PC-9 (cell line): ENCODE measurements at places on chromosomes 2 and 18. TPM values are rescaled to one million over a fixed set of nuclear protein-coding genes. Genes with fewer than 3 reads are reported as not detected.

DNA sequence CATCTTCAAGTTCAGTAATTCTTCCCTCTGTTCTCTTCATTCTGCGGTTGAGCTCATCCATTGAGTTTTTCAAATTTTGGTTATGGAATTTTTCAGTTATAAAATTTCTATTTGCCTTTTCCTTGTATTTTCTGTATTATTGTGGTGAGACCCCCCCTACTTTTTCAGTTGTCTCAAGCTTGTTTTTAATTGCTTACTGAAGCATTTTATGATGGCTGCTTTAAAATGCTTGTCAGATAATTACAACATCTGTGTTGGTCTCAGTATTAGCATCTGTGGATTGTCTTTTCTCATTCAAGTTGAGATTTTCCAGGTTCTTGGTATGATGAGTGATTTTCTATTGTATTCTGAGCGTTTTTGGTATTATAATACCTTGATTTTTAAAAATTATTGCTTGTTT lies 121.2 kb upstream of the REV1 start:
- no peak overlapping the region for H3K4me3 ChIP-seq
- H3K27ac ChIP-seq: no peak overlapping the region
- no peaks in the 10 kb centered on the region for H3K4me1 ChIP-seq
- no peak for DNase-seq
- no peaks in the 10 kb centered on the region for H3K36me3 ChIP-seq

The ALPP gene
- 47.5 and 57.8 TPM in 2 replicates for total RNA-seq

DNA sequence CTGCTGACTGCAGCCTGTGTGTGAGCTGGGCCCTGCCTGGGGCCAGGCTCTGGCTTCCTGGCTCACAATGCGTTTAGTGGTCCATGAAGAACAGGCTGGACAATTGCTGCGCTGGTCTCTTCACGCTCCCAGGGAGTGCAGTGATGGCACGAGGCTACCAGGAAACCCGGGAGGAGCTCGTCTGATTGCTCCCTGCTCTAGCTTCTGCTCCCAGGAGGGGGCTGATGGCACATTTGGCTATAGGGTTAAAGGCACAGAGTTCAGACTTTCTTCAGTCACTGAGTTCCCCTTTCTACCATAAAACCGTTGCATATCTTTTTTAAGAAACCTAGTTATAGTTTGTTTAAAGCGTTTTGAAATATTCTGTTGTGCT lies 60.1 kb downstream of the KCNF1 start:
- no peak for DNase-seq
- no peaks in the 10 kb centered on the region for H3K4me1 ChIP-seq
- H3K27me3 ChIP-seq: no peaks in the 10 kb centered on the region
- no peak overlapping the region for H3K4me3 ChIP-seq
- H3K36me3 ChIP-seq: no peaks in the 10 kb centered on the region
- H3K27ac ChIP-seq: no peak overlapping the region

DNA sequence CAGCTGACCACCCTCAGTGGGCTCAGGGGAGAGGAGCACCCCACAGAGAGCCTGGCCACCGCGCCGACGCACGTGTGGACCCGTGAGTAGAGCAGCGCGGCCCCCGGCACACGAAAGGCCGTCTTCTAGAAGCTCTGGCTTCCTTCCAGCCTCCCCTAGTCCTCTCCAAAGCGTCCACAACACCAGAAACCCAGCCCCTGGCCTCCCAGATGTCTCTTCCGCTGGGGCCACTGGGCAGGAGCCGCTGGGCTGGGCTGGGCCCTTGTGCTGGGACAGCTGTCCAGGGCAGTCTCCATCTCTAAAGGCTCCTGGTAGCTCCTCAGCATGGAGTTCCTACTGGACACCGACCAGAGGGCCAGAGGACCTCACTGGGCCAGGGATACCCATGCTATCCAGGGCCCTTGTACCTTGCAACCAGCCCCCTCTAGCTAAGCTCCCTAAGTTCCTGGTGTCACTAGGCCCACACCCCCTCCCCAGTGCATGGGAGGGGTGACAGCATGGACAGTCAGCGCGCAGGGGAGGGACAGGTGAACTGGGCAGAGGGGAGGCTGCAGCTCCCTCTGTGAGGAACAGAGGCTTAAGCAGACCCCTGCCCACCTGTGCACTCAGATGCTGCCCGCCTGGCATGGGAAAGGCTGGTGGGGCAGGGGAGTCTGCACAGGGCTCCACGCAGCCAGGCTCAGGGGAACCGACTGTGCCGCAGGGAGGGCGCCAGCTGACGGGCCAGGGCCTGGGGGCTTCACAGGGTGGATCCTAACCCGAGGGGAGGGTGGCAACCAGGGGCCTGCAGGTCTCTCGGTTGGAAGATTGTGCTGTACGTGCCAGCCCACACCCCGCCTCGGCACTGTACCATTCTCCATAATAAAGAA lies 32.9 kb downstream of the MTERF4 start:
- no peak overlapping the region for H3K27ac ChIP-seq
- H3K27me3 ChIP-seq: peaks cover 58% of the 10 kb centered on the region
- no peaks in the 10 kb centered on the region for H3K4me1 ChIP-seq
- no peak for DNase-seq
- H3K4me3 ChIP-seq: no peak overlapping the region

The PLEK gene
- not detected in 2 replicates for total RNA-seq

The TMEM150A gene
- total RNA-seq: 5.3 and 5.9 TPM in 2 replicates

The CRYGC gene
- not detected in 2 replicates for total RNA-seq

DNA sequence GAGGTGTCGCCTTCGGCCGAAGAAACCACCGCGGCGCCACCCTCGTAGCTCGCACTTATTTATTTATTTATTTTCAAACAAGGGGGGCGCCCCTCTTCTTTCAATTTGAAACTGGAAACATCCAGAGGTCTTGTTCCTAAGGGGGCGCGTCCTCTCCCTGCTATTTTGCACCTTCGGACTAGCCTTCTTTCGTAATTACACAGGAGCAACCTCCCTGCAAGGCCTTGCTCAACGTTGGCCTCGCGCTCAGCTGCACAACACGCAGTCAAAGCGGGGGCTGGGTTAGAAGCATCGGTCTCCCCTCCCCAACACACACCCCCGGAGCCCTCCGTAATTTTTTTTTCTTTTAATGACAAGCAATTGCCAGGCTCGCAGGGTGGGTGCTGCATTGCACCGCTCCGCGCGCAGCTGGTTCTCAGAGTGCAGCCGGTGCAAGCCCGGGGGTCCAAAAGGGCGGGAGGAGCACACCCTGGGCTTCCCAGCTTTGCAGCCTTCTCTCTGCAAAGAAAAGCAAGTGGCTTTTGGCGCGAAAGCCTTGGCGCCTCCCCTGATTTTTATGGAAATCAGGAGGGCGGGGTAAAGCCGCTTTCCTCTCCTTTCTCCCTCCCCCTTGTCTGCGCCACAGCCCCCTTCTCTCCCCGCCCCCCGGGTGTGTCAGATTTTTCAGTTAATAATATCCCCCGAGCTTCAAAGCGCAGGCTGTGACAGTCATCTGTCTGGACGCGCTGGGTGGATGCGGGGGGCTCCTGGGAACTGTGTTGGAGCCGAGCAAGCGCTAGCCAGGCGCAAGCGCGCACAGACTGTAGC lies at the start of gene MYCN:
Gene MYCN, plus strand, starts transcription at position 697 of the 807 bp plus-strand sequence. CDS start 1,515 bp downstream, outside the sequence.
- H3K4me3 ChIP-seq: no peak within 1 kb of the TSS
- H3K27ac ChIP-seq: no peak within 1 kb of the TSS
- H3K36me3 ChIP-seq: no peaks in the 10 kb centered on the region
- DNase-seq: no peak
- no peaks in the 10 kb centered on the region for H3K4me1 ChIP-seq

GRCh38 chr2:100603948-100604633 lies 41.3 kb downstream of the PDCL3 start:
- H3K27ac ChIP-seq: no peak overlapping the region
- H3K4me1 ChIP-seq: no peaks in the 10 kb centered on the region
- no peaks in the 10 kb centered on the region for H3K27me3 ChIP-seq

- no peaks in the 10 kb centered on the region for H3K27me3 ChIP-seq
- no peak overlapping the region for H3K4me3 ChIP-seq
- H3K36me3 ChIP-seq: peaks cover 4% of the 10 kb centered on the region; the same call in 1 of the 2 replicates
- H3K4me1 ChIP-seq: no peaks in the 10 kb centered on the region
- no peak for DNase-seq
These were observed 36.0 kb downstream of the ACTR3 start for GRCh38 chr2:113925884-113926283.
